Fibroblast of mammary gland (primary cell): ENCODE measurements at places on chromosomes 5 and 9.

DNA sequence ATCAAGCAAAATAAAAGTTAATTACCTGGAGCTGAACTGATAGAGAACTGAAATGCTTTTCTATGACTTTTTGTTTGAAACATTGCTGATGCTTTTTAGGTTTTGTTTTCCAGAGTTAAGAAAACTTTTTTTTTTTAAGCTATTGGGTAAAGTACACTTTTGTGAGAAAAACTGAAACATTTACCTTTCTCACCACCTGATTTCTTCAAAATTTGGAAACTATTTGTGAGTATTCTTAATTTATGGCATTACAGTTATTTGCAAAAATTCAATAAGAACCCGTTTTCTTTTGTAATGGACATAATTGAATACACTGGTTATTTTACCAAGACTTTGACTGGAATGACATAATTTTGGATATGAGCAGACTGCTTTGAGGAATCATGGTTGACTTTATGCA, 6.6 kb downstream of the C9orf153 start:
- DNase-seq = no peak

DNA sequence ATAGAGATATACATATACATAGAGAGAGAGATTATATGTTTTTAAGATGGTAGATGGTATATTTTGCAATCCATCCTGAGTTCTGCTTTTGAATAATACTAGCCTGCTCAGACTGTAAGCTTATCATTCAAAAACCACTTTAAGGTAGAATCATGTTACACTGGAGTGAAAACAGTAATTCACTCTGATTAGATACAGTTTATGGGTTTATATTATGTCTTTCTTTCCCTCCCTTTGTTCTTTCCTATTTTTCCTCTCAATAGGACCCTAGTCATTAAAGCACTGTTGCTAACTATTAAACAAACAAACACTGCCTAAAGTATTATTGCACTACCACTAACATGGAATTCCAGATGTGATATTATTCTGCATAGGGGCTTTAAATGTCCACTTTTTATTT, 202.0 kb downstream of the ADAMTSL1 start:
- DNase-seq = no peak

DNA sequence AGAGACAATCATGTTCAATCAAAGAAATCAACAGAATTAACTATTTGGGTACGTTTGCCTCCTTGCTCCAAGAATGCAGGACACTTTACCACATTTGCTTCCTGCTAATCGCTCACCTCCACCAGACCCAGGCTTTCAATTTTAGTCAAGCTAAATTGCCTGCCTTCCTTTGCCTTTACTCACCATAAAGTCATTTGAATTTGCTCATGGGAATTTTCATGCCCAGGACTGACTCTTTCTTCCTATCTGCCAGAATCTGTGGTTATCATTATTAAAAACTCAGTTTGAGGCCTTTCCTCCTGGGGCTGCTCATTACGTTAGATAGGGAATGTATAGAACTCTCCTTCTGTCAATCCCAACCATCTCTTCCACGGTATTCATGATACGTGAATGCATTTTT, 1935.3 kb upstream of the WWC1 start:
- DNase-seq = no peak

GRCh38 chr9:129717991-129718390, 34.9 kb downstream of the PTGES start:
- no peak for DNase-seq

DNA sequence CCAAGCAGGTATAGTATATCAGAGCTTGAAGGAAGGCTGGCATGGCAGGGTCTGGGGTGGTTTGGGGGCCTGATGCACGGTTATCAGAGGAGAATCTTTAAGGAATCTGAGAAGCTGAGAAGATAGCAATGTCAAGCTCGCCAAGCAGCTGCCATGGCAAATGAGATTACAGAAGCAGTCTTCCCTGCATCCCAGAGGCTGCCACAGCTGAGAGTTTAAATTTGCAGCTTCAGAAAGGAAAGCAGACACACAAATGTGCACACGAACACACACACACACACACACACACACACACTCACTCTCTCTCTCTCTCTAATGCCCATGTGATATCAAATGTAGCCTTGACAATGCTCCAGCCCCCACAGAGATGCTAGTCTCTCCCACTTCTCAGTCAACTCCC, 79.0 kb upstream of the TNC start:
- no peak for DNase-seq

- peak; percentile 32 for DNase-seq
These were observed 24.2 kb downstream of the CSNK1A1 start for GRCh38 chr5:149526845-149527590.

DNA sequence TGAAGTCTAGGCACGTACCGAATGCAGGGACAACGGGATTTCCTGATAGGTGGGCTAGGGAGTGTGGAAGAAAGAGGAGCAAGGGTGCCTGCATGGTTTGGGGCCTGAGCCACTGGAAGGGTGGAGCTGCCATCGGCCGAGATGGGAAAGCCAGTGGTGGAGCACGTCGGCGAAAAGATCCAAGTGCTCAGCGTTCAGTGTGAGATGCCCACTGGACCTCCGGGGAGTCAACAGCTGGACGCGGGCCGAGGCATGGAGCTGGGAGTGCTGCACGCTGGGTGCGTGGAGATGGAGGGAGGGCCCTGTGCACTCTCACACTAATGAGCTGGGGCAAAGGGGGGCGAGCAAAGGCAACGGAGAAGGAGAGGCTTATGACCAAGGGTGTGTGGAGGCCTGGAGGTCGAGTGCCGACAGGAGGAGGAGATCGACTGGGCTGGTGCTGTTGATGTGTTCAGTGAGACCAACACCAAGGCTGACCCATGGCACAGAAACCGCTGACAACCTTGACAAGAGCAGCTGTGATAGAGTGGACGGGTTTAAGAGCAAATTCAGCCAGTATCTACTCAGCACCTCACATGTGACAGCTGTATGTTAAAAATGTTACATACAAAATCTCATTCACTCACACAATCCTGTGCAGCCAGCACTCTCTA, 85.7 kb downstream of the STK10 start:
- no peak for DNase-seq

DNA sequence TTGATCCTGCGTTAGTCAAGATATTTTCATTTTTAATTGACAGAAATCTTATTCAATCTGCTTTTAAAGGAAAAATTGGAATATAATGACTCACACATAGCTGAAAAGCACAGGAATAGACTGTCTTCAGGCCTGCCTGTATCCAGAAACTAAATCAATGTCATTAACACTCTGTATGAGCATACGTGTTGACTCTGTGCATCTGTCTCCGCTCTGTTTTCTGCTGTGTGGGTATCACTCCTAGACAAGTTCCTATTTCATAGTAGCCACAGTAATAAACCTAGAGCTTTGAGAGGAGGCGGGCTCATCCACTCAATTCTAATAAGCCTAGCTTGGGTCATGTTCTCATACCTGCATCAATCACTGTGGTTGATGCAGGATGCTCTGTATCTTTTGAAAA, 267.6 kb downstream of the KCTD16 start:
- no peak for DNase-seq

GRCh38 chr9:8779478-8779877, 979.9 kb upstream of the DMAC1 start:
- DNase-seq = no peak

GRCh38 chr9:69393425-69393824, 68.4 kb downstream of the ENTREP1 start:
- DNase-seq = no peak

DNA sequence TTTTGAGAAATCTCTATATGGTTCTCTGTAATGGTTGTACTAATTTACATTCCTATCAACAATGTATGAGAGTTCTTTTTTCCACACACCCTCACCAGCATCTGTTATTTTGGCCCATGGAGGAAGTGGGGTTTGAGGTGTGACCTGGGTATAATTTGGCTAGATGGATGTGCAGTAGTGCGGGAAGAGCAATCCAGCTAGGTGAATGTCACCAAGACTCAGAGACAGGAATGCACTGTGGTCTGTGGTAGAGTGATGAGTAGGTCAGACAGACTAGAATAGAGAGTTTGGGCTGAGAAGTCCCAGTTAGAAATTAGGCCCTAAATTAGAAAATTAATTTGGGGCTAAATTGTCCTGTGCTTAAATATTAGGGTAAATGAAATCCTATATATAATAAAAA, 32.8 kb upstream of the PIP5K1B start:
- DNase-seq = no peak

- DNase-seq = no peak
These were observed 91.3 kb downstream of the ZNF354C start for GRCh38 chr5:179151286-179152118.

GRCh38 chr5:32613050-32613672, 27.8 kb downstream of the SUB1 start:
- DNase-seq = peak; percentile 78

GRCh38 chr5:88666761-88667495, 216.1 kb downstream of the MEF2C start:
- no peak for DNase-seq

GRCh38 chr5:143220748-143221251, 182.7 kb downstream of the NR3C1 start:
- no peak for DNase-seq

- DNase-seq = peak; percentile 90
These were observed 20.4 kb upstream of the IER5L start for GRCh38 chr9:129198319-129199043.

DNA sequence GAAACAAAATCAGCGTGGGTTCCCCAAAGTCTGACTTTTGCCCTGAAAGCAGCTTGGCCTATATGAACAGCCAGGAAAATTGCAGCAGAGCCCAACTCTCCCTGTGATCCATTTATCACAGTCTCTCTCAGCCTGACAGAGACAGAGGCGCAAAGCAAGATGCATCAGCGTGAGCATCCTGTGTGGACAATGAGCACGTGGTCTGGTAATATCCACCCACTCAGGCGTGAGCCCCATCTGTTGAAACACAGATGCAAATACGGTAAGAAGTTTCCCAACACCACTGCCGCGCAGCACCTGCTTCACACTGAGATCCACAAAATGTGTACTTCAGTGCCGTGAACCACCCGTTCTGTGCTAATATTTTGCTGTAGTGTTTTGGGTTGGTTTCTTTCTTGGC, 114.6 kb downstream of the MRPL36 start:
- peak; percentile 39 for DNase-seq

- no peak for DNase-seq
These were observed 282.4 kb upstream of the ADAMTS16 start for GRCh38 chr5:4857761-4858160.

DNA sequence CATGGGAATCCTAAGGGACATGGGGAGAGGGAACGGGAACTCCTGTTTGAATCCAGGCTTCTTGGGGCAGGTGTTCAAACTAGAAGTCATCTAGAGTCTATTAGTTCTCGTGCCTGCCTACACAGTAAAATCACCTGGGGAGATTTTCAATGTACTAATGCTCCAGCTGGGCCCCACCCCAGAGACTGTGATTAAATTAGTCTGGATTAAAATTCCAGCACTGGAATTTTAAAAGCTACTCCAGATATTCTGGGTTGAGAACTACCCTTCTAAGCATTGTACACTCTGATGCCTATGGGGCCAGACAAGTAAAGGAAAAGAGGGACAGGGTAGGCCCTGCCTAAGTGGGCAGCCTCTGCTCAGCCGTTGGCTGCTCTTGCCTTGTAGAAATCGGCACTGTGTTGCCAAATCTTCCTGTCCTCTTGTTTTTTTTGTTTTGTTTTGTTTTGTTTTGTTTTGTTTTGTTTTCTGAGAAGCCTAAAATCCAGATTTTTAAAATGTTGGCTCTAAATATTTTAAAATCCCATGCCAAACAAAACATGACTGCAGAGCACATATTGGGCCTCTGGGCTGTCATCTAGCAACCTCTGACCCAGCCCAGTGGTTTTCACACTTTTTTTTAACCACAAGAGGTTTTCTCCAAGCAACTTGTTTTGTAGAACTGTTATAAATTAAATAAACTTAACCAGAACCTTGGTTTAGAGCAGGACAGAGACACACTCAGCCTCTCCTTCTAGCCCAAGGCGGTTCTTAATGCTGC, 29.0 kb downstream of the ADRB2 start:
- DNase-seq = no peak

- no peak for DNase-seq
These were observed 89.0 kb upstream of the NIPAL4 start for GRCh38 chr5:157370967-157371366.

DNA sequence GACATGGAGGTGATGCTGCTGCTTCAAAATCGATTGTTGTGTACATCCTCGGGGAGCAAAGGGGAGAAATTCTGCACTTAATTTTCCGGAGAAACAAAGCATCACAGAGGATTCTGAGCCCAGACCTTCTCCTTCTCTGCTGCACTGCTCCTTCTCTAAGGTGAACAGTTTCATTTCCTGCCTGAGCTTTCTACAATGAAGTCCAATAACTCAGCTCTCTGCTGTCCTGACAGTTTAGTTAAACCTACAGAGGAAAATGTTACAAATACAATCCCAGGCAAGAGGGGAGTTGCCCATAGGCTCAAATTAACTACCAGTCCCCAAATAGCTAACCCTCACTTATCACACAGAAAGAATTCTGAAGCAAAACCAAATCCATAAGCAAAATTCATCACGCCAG, 206.3 kb downstream of the EFNA5 start:
- DNase-seq = no peak

DNA sequence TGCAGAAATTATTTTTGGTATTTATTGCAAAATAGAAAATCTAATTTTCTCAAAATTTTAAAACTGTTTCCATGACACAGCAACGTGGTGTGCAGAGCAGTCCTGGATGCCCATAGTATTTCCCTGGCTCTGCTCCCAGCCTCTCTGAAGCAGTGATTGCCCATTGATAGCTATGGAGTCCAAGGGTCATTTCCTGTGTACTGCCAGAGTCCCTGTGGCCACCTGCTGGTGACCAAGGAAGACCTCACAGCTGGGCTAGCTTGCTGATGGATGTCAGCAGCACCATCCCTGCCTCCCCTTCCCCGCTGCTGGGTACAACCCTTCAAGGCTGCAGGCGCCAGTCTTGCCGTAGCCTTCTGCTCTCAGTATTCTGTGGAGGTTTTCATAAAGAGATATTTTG, 184.1 kb downstream of the DIRAS2 start:
- DNase-seq = no peak

- DNase-seq = no peak
These were observed 161.5 kb downstream of the FBN2 start for GRCh38 chr5:128376577-128376976.

DNA sequence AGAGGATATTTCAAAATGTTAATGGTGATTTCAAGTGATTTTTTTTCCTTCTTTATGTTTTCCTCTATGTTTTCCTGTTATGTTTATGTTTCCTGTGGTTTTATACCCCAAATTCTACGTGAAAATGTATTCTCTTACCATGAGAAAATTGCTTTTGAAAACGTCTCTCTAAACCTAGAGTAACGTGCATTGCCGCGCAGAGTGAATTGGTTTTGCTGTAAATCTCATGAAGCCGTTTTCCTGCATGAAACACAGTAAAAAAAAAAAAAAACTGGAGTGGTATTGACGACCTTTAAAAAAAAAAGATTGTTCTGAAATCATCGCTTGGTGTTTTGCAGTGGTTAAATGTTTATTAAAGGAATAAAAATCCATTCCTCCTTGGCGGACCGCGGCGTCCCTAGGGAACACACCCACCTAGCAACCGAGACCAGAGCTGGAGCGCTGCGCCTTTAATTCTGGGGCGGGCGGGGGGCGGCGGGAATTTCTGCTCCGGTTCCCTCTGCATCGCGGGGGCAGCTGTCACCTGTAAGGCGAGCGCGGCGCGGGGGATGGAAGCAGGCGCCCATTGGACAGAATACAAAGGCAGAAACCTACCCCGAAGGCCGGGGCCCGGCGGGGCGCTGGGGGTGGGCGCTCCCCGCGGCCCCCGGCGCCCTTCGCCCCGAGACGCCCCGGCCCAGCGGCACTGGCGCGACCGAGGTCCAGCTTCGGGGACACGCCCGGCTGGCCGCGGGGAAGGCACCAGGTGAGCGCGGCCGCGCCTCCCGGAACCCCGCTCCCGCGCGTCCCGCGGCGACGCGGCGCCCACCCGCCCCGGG, at the start of gene SOWAHA:
SOWAHA (plus strand) TSS at position 522 of the 818 bp plus-strand sequence. CDS start 320 bp downstream, outside the sequence.
- no peak for DNase-seq

GRCh38 chr5:32984851-32985610, 273.9 kb downstream of the NPR3 start:
- peak; percentile 40 for DNase-seq

GRCh38 chr5:107119656-107120055, 551.1 kb downstream of the EFNA5 start:
- no peak for DNase-seq
